Kidney (tissue), 22 donors: ENCODE measurements at places on chromosomes 2 and 18.
A peak's percentile ranks its signal among the peaks of the same experiment; 100 is the strongest.

- DNase-seq: no peak
Measured at GRCh38 chr18:36181441-36181840, 5.9 kb upstream of the MOCOS start.

GRCh38 chr18:1511619-1512311 lies 607.1 kb downstream of the ADCYAP1 start:
- DNase-seq: no peak

DNA sequence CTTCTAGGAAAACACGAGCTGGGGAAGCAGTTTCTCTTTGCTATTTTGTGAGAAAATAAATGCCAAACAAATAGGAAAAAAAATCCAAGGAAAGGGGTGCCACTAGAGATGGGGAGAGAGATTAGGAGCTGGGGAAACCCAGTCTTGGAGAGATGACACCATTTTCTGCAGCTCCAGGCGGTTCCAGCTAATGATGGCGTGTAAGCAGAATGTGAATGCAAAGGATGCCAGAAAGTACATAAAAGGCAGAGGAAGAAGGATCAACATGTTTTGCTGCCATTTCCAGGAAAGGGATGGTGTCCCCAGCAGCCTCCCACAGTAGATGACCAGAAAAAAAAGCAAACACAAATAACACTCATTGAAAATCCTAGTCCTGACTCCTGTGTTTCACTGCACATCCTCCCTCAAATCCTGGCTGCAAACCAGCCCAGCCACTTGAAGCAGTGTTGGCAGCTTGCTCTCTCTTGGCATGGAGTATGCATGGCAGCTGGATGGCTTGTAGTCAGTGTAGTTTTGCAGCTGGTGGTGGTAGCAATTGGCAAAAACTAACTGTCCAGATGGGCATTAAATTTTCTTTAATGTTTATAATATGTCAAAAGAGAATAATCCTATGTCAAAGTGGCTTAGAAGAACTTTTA lies 93.6 kb downstream of the FTCDNL1 start:
- DNase-seq: no peak

- no peak for DNase-seq
Measured at GRCh38 chr18:28080876-28081300, 96.0 kb downstream of the CDH2 start.

GRCh38 chr2:3517948-3518495 lies 1.3 kb downstream of the ADI1 start:
- peak; percentile 16 for DNase-seq

DNA sequence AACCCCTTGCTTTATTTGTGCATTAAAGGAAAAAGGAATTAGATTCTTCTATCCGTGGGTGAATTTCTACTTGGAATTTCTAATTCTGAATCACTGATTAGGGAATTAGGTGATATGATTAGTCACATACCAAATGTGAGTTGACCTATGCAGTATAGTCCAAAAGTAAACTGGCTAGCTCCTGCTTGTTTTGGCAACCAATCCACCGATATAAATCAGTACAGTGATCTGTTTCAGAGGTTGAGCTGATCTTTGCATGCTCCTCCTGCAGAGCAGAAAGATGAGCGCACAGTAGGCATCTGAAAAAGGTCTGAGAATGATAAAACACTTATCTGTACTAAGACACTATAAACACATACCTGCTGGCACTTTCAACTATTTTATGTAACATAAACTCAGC lies 86.6 kb downstream of the LRP1B start:
- DNase-seq: no peak

DNA sequence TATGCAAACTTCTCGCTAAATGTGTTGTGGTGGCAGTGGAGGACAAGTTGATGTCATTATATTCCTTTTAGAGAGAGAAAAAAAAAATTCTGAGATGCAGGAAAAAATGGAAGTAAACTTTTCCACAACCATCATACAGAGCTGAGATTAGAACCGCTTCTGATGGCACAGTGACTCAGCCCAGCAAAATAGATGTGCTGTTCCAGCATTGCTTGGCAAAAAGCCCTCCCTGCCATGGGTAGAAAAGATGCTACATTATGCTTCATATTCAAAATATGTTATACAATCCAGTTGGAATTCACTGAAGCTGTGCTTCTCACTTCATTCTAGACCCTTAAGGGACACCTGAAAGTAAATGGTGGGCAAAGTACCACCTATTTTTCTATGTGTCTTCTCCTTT lies 1047.6 kb upstream of the FANCL start:
- no peak for DNase-seq

- no peak for DNase-seq
Measured at GRCh38 chr18:44066541-44066940, 614.1 kb upstream of the SETBP1 start.

DNA sequence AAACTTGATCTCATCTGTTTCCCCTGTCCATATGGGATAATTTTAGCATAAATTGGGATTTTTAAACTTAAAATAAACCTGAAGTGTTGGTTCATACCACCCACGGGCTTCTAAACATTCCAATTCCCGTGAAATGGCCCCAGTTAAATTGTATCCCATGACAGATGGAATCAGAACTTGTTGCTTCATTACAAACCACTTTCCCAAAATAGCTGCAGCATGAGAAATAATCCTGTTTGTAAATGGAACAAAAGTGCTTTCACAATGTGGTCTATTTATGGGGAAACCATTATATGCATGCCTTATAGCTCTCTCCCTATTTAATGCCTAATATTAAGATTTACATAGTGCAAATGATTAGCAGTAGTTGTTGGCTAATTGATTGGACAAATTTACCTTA lies 15.9 kb downstream of the SCG2 start:
- DNase-seq: no peak

DNA sequence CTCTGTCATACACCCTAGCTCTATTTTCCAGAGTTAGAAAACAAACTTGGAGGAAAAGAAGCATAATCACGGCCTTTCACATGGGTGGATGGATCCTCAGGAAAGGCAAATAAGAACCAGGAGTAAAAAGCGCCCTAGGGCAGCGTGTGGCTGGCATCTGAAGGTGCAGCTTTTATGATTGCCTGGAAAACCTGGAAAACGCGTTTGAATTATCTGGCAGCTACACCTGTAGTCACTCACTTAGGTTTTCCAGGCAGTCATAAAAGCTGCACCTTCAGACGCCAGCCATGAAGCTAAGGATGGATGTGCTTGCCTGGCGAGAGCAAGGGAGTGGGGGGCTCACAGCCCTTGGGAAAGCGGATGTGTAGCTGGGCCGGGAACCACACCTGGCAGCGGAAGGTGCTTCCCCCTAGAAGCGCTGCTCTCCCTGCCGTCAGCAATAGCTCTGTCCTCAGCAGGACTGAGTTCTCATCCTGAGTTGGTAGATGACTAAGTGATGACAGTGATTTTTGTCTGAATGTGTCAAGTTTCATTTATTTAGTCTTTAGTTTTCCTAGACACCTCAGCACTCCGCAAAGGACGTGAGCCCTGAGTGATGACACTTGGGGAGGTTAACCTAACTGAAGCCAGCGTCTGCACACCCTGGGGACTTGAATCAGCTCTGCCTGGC lies 82.0 kb downstream of the DCDC2C start:
- DNase-seq: no peak

DNA sequence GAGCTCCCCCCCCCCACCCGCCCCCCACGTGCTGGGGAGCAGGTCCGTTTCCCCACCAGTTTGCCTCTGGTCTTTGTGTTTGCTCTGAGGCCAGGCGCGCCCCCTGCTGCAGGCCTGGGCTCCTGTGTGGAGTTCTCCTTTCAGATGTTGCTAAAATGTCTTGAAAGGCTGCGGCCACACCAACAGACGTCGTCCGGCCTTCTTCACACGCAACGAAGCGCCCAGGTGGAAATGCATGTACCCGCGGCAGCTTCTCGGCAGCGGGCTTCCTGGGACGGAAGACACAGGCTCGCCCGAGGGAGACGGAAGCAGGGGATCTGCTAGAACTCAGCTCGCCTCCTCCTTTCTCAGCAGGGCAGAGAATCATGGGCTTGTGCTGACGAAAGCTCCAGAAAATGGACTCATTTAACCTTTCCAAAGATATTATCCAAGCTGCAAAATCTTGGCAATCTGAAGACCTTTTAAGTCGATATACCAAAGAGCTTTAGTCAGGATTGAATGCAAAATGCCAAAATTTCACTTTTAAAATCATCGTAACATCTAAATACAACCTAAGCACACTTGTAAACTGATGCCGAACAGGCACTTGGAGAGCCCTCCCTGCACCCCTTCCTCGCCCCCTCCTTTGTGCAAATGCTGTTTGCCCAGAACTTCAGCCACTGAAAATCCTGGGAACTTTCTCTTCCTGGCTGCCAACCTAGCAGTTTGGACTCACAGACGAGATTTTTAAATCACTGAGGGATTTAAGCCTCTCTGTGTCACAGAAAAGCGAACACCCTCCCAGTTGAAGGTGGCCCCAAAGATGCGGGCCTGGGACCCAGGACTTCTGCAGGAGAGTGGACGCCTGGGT lies 125.5 kb upstream of the ZNF516 start:
- peak; percentile 77 for DNase-seq

DNA sequence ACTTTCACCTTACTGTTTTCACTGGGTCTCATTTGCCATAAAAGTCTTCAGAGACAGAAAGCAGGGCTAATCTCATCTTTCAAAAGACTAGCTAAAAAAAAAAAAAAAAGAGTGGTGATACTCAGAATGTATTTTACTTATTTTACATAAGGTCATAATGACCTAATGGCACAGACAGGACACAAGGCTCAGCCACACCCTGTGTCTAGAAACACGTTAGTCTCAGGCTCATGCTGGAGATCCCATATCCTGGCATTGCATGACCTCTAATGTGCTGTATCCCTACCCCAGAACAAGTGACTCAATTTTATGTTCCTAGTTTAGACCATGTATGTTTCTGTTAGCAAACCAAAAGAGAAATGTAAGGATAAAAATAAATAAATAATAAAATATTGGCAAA lies 115.4 kb downstream of the SATB2 start:
- DNase-seq: no peak

- no peak for DNase-seq
Measured at GRCh38 chr18:58279504-58280175, 235.6 kb downstream of the NEDD4L start.

- no peak for DNase-seq
Measured at GRCh38 chr2:185790361-185790760, 51.8 kb downstream of the FSIP2 start.

GRCh38 chr2:15942711-15943345 lies 2.5 kb downstream of the MYCN start:
- no peak for DNase-seq

DNA sequence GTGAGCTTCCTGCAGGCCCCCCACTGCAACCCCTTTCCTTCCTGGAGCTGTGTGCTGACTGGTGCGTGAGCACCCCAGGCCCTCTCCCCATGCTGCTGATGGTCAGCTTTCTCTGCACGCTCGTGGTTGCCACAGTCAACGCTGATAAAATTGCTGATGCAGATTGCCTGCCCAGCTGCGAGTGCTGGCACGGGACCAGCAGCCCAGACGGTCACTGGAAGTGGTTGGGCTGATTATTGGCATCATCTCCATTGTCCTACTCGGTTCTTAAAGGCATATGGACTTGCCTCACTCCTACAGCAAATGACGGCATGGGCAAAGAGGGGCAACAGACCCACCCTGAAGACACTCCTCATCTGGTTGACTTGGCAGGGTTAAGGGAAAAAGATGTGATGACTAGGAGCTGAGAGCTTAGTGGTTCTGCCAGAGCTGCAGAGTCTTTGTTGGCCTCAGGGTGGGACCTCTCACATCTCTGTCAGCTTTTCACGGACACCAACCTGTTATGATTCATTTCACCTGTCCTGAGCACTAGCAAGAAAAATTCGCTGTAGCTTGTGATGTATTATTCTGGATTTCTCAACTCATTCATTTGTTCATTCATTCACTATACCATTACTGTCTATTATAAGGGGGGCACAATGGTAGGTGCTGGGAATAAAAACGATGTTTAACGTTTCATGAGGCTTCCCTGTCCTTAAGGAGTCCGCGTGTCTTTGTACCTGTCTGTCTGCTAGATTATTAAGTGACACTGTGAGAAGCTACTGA lies 38.4 kb downstream of the PAX8 start:
- DNase-seq: no peak

GRCh38 chr2:19752500-19752899 lies 149.3 kb downstream of the TTC32 start:
- DNase-seq: no peak

DNA sequence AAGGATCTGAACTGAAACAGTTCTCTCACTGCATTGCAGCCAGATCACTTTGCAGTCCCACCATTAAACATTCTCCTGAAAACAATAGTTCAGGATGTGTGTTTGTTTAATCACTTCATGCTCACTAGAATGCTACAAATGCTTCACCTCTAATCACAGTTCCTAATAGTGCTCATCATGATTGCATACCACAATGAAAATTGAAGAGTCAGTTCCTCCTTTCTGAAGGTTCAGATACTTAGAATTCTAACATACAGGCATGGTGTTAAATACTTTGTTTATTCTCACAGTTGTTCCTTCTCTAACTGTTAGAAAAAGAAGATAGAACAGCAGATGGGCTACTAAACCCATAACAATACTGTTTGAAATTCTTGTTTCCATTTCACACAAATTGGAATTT lies 622.3 kb upstream of the ACVR2A start:
- DNase-seq: no peak
